Stimulated activated CD4-positive, alpha-beta T cell treated with anti-CD3 and anti-CD28 coated beads, TNF-alpha, amount 100 ng/mL, for 1 hour (primary cell): ENCODE measurements at places on chromosomes 7 and 10.

GRCh38 chr7:128908750-128909624, 1.5 kb downstream of the KCP start:
- no peak for DNase-seq

DNA sequence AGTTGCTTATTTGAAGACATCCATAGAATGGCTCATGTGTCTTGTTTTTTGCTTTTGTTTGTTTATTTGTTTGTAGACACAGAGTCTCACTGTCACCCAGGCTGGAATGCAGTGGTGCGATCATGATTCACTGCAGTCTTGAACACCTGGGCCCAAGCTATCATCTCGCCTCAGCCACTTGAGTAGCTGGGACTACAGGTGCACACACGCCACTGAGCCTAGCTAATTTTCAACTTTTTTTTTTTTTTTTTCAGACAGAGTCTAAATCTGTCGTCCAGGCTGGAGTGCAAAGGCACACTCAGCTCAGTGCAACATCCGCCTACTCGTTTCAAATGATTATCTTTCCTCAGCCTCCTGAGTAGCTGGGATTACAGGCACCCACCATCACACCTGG, 83.3 kb upstream of the KLF6 start:
- no peak for DNase-seq

GRCh38 chr7:84735011-84735410, 451.8 kb downstream of the SEMA3D start:
- DNase-seq = no peak

DNA sequence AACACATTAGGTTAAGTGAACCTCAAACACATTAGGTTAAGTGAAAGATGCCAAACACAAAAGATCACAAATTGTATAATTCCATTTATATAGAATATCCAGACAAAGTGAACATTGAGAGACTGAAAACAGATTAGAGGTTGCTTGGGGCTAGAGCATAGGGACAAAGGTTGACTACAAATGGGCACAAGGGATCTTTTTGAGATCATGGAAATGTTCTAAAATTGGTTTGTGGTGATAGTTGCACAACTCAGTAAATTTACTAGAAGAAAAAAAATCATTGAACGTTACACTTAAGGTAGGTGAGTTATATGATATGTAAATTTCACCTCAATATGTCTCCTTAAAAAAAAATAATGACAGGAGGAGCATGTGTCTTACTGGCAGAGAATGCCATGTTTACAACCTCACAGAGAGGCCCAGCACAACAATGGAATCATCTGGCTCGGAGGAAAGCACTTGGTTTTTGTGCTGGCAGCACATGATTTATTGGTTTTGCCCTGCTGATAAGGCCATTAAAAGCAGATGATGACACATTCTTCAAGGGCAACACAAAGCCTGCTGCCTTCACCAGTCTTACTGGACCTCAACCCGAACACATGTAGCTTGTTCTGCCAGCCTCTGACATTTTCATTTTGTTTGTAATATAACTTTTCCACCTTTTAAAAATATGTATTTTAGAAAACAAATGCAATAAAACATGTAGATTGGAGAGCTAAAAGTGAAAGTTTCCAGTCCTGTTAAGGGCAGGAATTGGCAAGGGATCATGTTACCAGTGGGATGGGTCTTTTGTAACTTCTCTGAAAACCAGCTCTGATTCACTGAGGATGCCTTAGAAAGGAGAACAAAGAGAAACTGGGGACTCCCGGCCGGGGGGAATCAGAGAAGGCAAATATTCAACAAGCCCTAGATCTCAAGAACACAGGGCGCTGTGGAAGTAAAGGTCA, 11.9 kb upstream of the LMOD2 start:
- no peak for DNase-seq

DNA sequence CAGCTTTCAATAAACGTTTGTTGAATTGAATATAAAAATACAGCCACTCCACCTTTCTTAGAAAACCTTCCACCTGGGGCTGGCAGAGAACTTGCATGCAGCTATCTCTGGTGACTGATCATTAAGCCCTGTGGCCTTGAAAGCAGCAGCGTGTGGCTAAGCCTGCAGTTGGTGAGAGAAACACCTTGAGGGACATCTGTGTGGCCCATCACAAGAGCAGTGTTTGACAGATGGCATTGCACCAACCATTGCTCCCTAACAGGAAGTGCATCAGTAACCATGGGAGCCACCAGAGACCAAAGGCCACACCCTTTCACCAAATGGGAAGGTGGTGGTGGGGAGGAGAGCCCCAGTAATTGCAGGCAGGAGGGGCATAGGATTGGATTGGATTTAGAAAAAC, 22.4 kb downstream of the RHOBTB1 start:
- no peak for DNase-seq

- DNase-seq = no peak
These were observed 31.6 kb downstream of the WBP1L start for GRCh38 chr10:102775201-102775934.

- DNase-seq = no peak
These were observed 13.7 kb upstream of the SRPK2 start for GRCh38 chr7:105402221-105403095.

DNA sequence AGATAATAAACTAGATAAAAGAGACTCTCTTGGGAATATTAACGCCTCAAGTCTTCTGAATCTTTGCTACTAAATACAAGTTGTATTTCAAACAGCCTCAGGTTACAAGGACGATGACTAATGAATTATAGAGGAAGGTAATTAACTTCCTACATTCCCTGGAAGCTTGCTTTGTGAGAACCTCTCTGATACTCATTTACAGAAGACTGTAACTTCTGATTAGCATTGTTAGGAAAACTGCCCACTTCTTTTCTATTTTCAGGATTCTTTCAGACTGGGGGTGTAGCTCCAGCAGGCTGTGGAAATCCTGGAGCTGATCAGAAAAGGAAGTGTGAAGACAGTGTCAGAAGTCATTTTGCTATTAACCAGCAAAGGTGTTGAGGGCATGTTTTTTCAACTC, 316.7 kb upstream of the NPSR1 start:
- no peak for DNase-seq

DNA sequence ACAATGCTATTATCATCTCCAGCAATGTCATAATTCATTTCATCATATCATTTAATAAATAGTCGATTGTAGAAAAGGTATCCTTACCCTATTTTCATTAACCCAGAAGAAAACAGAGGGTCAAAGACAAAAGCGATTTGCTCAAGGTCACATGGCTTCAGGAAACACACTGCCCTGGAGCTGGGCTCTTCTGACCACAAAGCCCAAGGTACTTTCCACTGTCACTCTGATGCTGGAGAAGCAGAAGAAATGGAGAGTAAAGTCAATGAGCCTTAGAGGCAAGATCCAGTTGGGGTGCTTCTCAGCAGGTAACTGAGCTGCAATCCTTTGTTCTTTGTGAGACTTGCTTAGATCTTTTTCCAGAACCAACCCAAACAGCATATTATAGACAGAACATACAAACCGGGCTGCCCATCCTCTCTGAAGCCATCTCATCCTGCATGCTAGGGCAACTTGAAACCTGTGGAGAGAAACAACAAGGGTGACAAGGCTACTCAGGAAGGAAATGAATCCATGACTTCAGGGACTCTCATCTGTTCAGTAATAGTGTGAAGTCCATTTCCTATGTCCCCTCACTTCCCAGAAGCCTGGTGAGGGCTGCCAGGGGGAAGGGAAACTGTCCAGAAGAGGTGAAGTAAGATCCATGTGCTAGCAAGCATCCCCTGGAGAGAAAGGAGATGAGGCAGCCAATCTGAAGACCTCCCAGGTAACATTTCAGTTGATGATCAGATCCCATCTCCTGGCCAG, 148.6 kb upstream of the SVIL start:
- no peak for DNase-seq

DNA sequence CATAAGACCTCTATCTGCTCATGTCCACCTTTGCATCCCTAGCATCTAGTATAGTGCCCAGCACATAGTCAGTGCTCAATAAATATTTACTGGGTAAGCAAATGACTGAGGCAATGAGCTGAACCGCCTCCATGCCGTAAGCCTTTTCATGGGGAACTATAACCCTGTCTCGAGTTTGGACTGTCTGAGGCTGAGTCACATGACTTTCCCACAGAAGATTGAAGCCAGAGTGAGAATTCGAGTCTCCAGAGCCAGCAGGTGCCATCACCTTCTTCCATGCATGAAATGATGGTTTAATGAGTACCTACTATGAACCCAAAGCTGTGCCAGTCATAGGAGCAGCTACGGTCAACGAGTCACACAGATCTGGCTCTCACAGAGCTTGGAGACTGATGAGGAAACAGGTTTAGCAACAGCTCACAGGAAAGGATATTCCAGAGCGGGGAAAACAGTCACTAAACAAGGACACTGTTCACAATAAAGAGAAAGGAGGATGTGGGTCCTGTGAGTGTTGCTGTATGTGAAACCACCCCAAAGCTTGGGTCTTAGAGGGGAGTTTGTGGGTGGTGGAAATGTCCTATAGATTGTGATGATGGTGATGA, 75.2 kb downstream of the TEX36 start:
- no peak for DNase-seq

- DNase-seq = no peak
These were observed 101.8 kb upstream of the STRIP2 start for GRCh38 chr7:129332254-129333035.

DNA sequence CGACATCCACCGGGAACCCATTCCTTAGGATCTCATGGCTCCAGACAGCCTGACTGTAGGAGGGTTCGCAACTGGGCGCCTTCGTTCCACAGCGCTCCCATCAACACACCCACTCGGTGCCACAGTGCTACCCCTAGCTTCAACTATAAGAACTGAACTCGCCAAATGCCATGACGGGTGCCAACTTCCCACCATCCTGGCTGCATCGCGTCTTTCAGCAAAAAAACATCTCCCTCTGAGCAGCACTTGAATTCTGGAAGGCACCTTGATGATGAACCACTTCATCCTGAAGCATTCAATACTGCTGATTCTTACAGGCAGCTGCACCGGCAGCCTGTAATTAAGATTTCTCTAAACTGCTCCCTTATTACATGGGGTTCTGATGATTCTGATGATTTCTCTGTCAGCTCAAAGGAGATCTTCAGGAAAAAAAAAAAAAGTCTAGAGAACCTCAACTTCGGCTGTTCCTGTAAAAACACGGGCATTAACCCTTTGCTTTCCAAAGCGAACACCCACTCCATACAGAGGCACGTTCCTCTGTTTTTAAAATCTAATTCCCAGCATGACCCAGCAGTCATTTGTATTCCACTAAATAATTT, 1.3 kb downstream of the CYTH3 start:
- no peak for DNase-seq

- no peak for DNase-seq
These were observed 5.5 kb downstream of the CPA5 start for GRCh38 chr7:130349911-130350782.

- DNase-seq = no peak
These were observed 146.2 kb upstream of the ASAH2 start for GRCh38 chr10:50397312-50398140.

- DNase-seq = no peak
These were observed 47.7 kb downstream of the VIPR2 start for GRCh38 chr7:159096736-159097581.

DNA sequence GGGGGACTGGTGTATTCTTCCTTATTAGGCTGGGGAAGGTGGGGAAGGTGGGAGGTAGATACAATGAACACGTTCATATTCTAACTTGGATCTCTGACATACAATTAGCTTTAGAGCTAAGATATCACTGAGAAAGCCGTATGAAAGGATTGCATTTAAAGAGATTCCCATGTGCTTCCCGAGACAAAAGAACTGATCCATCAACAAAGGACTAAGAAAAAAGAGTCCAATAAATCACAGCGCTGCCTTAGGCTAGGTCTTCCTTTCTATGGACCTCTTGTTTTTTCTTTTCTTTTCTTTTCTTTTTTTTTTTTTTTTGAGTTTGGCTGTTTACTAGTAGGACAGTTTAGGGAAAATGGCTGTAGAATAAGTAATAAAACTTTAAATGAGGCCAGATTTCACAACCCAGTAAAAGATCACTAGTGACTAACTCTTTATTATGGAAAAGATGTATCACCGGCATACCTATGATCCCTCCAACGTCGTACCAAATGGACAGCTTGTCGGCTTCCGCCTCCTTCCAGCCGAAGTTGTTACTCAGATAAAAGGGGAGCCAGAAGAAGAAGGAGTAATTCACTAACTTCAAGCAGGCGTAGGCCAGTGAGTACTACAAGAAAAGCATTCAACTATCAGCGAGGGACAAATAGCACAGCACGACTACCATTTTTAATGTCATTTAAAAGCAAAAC, 50.0 kb downstream of the SLC37A3 start:
- DNase-seq = no peak

GRCh38 chr7:92806496-92806895, 29.9 kb downstream of the CDK6 start:
- no peak for DNase-seq
